ENCODE measurements at places on chromosomes 4 and X.

GRCh38 chrX:57445076-57445475 is 146.7 kb upstream of the ZXDB start:
- DNase-seq: no peak

DNA sequence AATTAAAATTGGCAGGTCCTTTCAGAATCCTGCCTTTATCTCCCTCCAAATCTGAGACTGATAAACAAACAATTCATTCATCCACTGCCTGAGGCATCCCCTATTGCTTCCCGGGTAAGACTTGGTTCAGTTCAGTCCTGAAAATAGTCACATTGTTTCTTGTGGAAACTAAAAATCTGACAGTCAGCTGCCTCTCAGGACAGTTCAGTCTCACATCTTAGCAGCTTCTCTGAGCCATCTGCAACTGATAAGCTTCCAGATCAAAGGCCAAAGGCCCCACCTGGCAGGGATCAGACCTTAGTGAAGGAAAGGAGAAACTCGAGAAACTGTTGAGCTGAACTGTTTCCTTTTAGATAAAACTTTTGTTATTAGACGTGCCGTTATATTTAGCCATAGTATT is 264.5 kb downstream of the IL15 start:
- DNase-seq: no peak

DNA sequence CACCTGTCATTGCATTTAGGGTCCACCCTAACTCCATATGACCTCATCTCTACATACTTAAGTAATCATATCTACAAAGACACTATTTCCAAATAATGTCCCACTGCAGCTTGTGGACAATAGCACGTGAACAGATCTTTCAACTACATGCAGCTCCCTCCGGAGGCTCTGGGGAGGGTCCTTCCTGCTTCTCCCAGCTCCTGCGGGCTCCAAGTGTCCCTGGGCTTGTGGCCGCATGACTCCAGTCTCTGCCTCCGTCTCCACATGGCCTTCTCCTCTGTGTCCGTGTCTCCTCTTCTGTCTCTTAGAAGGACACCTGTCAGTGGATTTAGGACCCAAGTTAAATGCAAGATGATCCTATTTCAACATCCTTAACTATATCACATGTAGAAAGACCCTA is 52.7 kb downstream of the ASMT start:
- no peak for DNase-seq

DNA sequence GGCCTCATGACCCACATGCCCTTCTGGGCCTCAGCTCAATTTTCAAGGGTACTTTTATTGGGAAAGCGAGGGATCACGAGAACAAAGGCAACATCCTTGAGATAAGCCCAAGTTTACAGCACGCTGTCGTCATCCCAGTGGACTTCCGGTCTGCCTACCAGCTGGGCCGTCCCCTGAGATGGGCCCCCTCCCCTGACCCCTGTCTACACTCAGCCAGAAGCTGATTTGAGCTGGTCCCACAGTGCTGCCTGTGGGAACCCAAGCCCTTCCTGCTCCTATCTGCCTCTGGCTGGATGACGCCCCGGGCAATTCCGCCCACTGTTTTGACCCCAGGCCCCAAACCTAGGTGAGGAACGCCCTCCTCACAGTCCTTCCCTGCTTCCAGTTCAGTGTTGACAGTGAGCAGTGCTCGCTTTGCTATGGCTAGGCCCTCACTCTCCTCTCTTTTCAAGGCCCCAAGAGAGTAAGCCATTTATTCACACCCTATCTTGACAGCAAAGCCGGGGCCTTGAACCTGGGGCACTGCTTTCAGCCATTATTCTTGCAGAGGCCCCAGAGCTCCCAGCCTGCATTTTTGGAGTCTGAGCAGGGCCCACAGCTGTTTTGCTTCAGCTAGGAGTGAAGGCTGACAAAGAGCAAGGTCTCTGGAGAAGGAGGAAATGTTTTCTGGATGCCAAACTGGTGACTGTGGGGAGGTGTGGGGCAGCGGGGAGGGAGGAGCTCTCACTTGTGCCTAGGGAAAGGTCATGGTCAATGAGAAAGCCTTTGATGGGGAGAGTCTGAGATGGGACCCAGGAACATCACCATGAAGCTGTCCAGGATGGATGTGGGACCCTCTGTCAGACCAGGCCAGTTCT is 164.6 kb upstream of the BCOR start:
- DNase-seq: peak; percentile 62

DNA sequence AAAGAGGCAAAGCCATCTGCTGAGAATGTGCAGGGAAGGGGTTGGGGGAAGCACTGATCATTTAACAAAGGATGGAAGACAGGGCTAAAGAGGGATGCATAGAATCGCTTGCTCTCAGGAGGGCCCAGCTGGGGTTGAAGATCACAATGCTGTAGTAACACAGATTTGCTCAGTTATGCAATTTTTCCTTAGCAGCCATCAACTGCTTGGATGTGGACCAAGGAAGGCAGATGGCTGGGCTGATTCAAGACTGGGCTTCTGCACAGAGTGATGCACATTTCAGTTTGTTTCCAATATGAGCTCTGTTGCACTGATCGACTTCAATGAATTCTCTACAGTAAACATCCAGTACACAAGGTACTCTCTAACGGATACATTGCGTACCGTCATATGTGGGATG is 127.8 kb upstream of the TBL1X start:
- peak; percentile 87 for DNase-seq

DNA sequence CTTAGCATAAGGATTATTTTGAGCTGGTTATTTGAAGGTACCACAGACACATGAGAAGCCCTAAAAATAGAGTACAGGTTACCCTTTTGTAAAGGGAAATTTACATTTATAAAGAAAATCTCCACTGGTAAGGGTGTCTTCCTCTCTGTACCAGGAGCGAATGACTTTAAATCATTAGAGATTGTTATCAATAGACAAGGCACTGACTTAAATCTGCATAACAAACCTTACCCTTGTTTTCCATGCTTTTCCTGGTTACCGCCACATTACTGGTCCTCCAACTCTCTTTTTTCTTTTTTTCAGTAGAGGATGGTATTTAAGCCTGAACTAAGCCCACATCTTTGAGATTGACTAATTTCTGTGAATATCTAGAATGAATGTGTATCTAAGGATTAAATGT is 129.8 kb downstream of the SLC7A11 start:
- no peak for DNase-seq

DNA sequence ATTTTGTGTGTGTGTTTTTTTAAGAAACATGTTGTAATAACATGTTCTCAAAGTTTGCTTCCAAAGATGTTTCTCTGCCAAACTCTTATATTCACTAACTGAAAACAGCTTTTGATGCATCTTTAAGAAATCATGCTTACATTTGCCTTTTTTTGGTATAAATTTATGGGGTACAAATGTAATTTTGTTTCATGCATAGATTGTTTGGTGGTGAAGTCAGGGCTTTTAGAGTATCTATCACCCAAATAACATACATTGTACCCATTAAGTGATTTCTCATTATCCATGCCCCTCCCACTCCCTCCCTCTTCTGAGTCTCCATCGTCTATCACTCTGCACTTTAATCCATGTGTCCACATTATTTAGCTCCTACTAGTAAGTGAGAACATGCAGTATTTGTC is 30.8 kb downstream of the SPINK2 start:
- no peak for DNase-seq

DNA sequence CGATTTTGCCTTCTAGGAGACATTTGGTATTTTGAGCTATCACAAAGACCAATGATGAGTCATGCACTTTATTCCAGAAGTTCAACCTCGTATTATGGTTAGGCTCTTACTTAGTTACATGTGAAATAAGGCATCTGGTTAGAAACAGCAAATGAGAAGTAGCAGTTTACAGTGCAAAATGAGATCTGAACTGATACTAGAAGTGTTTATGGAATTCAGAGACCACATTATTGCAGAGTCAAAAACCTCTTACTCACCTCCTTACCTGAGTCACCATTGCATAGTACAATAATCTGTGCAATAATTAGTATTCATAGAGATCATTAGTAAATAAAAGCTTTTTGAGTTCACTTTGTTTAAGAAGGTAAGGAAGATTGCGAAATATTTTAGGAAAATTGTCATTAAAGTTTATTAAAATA is 38.7 kb downstream of the SEC24B start:
- DNase-seq: peak; percentile 70

GRCh38 chr4:184699941-184700340 is 34.0 kb downstream of the CENPU start:
- DNase-seq: no peak

Data from fibroblast of lung (primary cell).